ENCODE measurements at places on chromosomes 7 and 10.

- no peak for DNase-seq
These were observed 474.1 kb upstream of the STEAP1 start for GRCh38 chr7:89680161-89680560.

DNA sequence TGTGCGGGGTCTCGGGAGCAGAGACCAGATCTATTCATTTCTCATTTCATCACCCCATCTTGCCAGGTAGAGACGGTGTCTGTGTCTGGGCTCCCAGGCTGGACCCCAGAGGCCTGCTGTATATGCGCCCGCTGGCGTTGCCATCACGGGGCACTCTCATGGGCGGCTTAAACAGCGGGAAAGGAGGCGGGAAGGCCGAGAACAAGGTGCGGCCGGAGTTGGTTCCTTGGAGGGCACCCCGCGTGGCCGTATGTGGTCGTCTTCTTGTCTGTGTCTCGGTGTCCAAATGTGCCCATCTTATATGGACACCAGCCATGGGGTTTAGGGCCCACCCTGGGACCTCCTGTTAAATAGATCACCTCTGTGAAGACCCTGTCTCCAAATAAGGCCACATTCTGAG is 2.1 kb upstream of the CFAP46 start:
- no peak for DNase-seq

GRCh38 chr7:131285556-131285955 is 42.1 kb upstream of the MKLN1 start:
- DNase-seq, result no peak

DNA sequence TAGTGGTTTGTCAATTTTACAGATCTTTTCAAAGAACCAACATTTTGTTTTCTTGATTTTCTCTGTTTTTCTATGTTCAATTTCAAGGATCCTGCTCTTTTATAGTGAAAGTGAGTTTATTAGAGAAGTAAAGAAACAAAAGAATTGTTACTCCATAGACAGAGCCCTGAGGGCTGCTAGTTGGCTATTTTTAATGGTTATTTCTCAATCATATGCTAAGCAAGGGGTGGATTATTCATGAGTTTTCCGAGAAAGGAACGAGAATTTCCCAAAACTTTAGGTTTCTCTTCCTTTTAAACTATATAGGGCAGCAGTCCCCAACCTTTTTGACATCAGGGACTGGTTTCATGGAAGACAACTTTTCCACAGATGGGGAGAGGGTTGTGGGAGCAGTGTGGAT is 165.0 kb downstream of the CCSER2 start:
- no peak for DNase-seq

DNA sequence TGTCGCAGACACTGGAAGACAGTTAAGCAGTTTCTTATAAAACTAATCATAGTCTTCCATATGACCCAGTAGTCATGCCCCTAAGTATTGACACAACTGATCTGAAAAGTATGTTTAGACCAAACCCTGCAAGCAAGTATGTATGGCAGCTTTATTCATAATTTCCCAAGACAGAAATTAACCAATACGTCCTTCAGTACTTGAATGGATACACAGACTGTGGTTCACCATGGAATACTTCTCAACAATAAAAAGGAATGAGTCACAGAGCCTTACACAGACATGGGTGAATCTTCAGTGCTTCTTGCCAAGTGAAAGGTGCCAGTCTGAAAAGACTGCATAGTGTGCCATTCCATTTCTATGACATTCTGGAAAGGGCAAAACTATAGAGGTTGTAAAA is 50.2 kb upstream of the AKR1E2 start:
- no peak for DNase-seq

DNA sequence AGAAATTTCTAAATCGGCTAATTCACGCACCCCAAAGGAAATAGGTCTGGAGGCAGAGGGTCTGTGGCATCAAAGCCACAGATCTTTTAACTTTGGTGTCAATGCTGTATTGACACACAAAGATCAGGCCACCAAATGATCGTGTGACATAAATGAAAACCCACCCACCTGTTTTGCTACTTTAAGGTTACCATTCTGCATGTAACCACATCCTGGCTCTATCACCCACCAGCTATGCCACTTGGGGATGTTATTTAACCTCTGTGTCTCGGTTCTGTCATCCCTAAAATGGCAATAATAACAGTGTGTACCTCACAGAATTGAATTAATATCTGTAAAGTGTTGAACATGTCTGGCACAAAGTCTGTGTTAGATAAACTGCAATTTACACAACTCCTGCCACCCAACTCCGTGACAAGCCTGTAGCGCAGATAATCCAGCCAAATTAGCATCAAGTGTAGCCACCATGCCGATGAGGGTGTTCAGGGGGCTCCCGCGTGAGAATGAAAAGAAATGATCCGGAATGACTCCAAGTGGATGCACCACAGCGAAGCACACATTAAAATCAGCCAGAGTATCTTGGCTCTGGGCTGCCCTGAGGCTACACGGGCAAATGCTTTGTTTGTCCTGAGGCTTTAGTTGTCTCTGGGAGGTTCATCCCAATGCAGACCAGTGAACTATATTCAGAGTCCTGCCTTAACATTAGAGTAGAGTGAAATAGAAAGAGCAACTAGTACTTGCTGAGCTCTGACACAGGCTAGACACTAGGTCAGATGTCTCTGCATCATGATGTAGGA is 158.4 kb upstream of the NEBL start:
- peak; percentile 4 for DNase-seq

DNA sequence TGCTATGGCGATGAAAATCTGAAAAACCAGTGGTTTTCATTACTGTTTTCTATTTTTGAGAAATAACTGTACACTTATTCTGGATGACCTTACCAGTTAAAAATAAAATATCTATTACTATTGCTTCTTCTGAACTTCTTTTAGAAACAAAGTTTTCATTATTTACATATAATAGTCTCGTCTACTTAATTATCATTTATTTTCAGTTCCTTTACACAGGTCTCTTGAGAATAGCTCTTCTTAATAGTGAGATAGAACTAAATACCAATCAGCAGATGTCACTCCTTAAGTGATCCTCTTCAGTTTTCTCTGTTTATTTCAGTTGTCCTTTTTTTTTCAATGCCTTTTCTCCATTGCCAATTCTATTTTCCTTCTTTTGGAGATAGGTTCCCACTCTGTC is 4.3 kb upstream of the GLCCI1 start:
- DNase-seq, result no peak

Data from CD4-positive, alpha-beta T cell treated with Interleukin-21 for 1 hour (primary cell).